WTC11 (cell line): ENCODE measurements at places on chromosomes 2 and 18. TPM values are rescaled to one million over a fixed set of nuclear protein-coding genes. Genes with fewer than 3 reads are reported as not detected.

GRCh38 chr2:162126111-162126519 is 25.9 kb downstream of the GCG start:
- no peak overlapping the region for H3K4me3 ChIP-seq
- H3K4me1 ChIP-seq = 0 out of 2 replicates have a peak, but pooled peaks cover 4% of the 10 kb centered on the region
- no peaks in the 10 kb centered on the region for H3K27me3 ChIP-seq

GRCh38 chr2:145652571-145653545 is 1132.9 kb upstream of the ZEB2 start:
- H3K4me3 ChIP-seq = no peak overlapping the region
- H3K27ac ChIP-seq = no peak overlapping the region

DNA sequence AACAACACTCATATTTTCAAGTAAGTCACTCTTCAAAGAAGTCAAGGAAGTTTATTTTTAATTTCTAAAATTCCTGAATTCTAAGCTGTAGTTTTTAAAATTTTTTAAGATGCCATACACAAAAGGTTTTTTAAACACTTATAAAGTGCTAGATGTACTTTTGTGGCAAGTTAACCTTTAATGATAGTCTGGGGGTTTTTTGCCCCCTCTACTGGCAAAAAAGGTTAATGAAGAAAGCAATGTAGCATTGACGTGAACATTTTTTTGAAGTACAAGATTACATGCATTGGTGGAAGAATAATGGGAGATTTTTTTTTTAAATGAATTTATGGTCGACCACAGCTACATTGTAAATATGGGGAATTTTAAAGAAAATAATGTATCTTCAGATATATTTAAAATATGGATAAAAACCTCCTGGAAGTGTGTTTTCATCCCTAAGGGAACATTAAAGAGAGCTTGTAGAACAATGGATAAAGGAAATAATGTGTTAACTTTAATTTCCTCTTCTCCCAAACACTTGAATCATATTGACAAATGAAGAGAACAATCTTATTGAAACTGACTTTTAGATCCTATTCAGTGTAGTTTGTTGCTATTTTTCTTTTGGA is 12.6 kb downstream of the ITPRID2 start:
- no peaks in the 10 kb centered on the region for H3K27me3 ChIP-seq
- H3K27ac ChIP-seq = peak overlapping the region; percentile 24; the same call in 1 of the 2 replicates
- H3K36me3 ChIP-seq = peaks cover 25% of the 10 kb centered on the region
- no peaks in the 10 kb centered on the region for H3K4me1 ChIP-seq
- no peak for DNase-seq

GRCh38 chr2:229952256-229952835 is 30.0 kb downstream of the FBXO36 start:
- peak overlapping the region; percentile 93 for H3K27ac ChIP-seq
- peaks cover 34% of the 10 kb centered on the region for H3K4me1 ChIP-seq
- peak overlapping the region; percentile 35 for H3K4me3 ChIP-seq

DNA sequence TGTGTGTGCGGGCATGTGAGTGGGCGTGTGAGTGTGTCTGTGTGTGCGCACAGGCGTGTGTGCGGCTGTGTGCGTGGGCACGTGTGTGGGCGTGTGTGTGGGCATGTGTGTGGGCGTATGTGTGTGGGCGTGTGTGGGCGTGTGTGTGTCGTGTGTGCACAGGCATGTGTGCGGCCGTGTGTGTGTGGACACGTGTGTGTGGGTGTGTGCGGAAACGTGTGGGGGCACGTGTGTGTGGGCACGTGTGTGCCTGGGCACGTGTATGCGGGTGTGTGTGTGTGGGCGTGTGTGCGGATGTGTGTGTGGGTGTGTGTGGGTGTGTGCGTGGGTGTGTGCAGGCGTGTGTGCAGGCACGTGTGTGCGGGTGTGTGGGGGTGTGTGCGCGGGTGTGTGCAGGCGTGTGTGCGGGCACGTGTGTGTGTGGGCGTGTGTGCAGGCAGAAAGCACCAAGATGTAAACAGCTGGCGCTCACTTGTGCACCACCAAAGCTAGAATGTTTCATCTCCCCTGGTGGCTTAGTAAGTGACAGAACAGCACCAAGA is 31.2 kb upstream of the ALKAL2 start:
- H3K36me3 ChIP-seq = no peaks in the 10 kb centered on the region
- H3K4me1 ChIP-seq = peaks cover 10% of the 10 kb centered on the region
- H3K27ac ChIP-seq = no peak overlapping the region
- no peak overlapping the region for H3K4me3 ChIP-seq

- H3K27me3 ChIP-seq = no peaks in the 10 kb centered on the region
- H3K27ac ChIP-seq = no peak overlapping the region
- DNase-seq = no peak
- H3K4me3 ChIP-seq = no peak overlapping the region
- H3K36me3 ChIP-seq = no peaks in the 10 kb centered on the region
Measured at GRCh38 chr2:161681046-161681445, 56.8 kb downstream of the SLC4A10 start.

DNA sequence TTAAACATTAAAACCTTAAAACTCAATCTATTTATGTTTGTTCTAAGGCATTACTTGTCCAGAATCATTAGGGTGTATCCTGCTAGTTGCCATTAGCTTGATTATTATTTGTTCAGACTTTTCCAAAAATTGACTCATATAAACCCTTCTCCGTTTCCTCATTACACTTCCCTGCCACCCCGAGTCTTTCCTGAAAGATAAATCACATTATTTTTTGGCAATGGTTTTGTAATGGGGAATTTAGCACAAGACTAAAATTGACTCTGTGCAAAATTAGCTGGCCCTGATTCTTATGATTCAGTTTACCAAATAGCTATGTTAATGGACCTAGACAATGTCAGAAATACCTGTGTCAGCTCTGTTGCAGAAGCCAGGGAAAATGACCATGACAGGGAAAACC is 112.2 kb upstream of the NT5C1B start:
- H3K4me3 ChIP-seq = no peak overlapping the region
- no peak for DNase-seq
- H3K27me3 ChIP-seq = peaks cover 8% of the 10 kb centered on the region
- peaks cover 6% of the 10 kb centered on the region; the same call in 1 of the 2 replicates for H3K4me1 ChIP-seq
- no peak overlapping the region for H3K27ac ChIP-seq

DNA sequence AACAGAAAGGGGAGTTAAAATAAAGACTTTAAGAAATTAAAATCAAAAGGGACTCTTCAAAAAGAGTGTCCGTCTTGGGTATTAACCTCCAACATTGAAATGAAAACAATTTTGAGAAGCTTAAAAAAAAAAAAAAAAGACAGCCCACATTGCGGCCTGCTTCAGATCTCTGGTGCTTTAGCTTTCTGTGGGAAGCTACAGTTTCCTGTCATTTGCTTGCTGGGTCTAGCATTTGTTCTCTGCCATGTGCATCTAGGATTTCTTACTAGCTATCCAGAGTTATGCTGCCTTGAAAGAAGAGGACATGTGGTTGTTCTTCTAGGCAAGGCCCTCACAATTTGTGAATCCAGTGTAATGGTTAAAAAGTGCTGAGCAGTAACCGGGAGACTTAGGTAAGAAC is 375.3 kb downstream of the SLC4A3 start:
- no peaks in the 10 kb centered on the region for H3K36me3 ChIP-seq
- H3K27ac ChIP-seq = no peak overlapping the region
- no peak for DNase-seq

- H3K36me3 ChIP-seq = no peaks in the 10 kb centered on the region
- no peak overlapping the region for H3K4me3 ChIP-seq
- no peak for DNase-seq
- peaks cover 11% of the 10 kb centered on the region for H3K4me1 ChIP-seq
- no peaks in the 10 kb centered on the region; the same call in 1 of the 2 replicates for H3K27me3 ChIP-seq
Measured at GRCh38 chr2:12809526-12809925, 92.8 kb downstream of the TRIB2 start.

- H3K27me3 ChIP-seq = no peaks in the 10 kb centered on the region
- no peak for DNase-seq
- H3K36me3 ChIP-seq = no peaks in the 10 kb centered on the region
- H3K4me1 ChIP-seq = peaks cover 5% of the 10 kb centered on the region
- no peak overlapping the region for H3K27ac ChIP-seq
Measured at GRCh38 chr2:143300536-143300935, 171.3 kb downstream of the ARHGAP15 start.

DNA sequence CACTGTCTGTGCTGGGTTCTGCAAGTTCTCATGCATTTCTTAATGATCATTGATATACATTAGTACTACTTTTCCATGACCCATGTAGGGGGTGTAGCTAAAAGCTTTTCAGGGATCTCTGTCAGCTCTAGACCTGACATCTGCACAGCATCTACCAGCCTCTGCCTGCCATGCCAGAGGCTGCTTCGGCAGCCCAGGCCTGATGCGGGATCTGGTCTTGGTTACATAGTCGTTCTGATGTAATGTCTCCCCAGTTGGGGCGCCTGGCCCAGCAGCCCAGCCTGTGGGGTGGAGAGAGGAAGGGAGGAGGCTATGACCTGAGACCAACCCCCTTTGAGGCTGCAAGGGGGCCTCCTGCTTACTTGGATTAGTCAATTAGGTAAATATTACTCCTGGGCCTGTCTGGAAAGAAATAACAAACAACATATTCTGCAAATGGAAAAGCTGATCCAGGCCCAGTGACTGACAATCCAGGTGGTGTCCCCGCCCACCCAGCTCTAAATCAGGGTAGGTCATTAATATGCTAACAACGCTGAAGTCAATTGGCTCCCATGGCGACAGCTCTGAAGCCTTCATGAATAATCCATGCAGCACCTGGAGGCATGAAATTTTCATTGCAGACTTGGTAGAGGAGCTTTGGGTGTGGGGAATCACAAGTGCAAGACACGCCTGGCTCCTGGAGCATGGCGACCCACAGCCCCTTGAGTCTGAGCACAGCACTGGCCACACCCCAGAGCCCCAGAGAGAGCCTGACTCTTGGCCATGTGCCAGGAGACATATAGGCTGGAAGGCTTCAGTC is 575.3 kb downstream of the CMPK2 start:
- no peaks in the 10 kb centered on the region for H3K4me1 ChIP-seq
- DNase-seq = no peak
- H3K36me3 ChIP-seq = peaks cover 75% of the 10 kb centered on the region
- no peak overlapping the region for H3K27ac ChIP-seq

- H3K4me1 ChIP-seq = peaks cover 35% of the 10 kb centered on the region
- peaks cover 83% of the 10 kb centered on the region for H3K27me3 ChIP-seq
- H3K4me3 ChIP-seq = no peak overlapping the region
- no peaks in the 10 kb centered on the region for H3K36me3 ChIP-seq
Measured at GRCh38 chr18:61635901-61636528, 256.8 kb downstream of the RNF152 start.

- no peaks in the 10 kb centered on the region; the same call in 1 of the 2 replicates for H3K27me3 ChIP-seq
- no peaks in the 10 kb centered on the region for H3K36me3 ChIP-seq
- peak overlapping the region; percentile 80 for H3K27ac ChIP-seq
- no peak overlapping the region for H3K4me3 ChIP-seq
Measured at GRCh38 chr18:9097349-9097748, 5.2 kb upstream of the NDUFV2 start.

GRCh38 chr2:150012986-150013385 is 425.4 kb upstream of the MMADHC start:
- H3K4me1 ChIP-seq = peaks cover under 1% of the 10 kb centered on the region; the same call in 1 of the 2 replicates
- no peak overlapping the region for H3K27ac ChIP-seq
- no peaks in the 10 kb centered on the region for H3K27me3 ChIP-seq
- DNase-seq = no peak
- H3K4me3 ChIP-seq = no peak overlapping the region
- H3K36me3 ChIP-seq = peaks cover 6% of the 10 kb centered on the region; the same call in 1 of the 2 replicates

DNA sequence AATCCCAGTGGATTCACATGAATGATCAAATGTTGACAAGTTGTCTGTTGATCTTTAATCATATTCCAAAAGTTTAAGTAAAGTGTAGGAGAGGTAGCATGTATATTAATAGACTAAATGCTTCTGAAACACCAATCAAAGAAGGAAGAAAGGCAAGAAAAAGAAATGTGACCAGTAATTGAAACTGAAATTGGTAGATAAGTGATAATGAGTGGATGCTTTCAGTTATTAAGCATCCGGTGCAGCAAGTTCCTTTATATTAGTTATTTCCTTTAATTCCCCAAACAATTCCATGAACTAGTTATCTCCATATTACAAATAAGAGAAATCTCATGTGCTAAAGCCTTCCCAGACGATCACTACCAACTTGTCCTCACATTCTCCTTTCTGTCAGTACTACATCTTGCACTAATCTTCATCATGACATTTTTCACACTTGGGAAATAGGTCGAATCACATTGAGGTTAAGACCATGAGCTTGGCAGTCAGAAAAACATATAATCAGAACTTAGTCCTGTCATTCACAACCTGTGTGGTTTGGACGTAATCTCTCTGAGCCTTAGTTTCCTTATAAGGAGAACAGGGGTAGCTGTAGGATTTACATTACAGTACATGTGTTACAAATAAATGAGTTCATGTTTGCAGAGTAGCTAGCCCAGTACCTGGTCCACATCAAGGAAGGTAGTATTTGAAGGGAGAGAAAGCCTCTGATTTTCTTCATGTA is 182.1 kb downstream of the NOL4 start:
- H3K27ac ChIP-seq = no peak overlapping the region
- DNase-seq = no peak
- H3K4me1 ChIP-seq = peaks cover 11% of the 10 kb centered on the region
- H3K4me3 ChIP-seq = no peak overlapping the region
- no peaks in the 10 kb centered on the region for H3K36me3 ChIP-seq

DNA sequence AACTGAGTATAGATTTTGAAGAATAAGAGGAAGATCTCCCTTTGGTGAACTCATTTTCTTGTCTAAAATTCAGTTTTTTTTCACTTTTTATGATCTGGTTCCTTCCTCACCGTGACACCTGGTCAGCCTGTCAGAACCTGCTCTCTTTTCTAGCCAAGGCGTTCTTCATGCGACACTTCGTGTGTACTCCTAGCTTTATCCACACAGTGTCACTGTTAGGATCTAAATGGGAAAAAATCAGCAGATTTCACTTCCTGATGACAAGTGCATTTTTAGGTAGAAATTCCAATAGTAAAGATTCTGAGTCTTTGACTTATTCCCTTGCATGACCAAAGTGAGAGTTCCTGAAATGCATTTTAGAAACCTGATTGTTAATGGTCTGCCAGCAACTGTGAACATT is 89.8 kb downstream of the KLHL14 start:
- H3K4me1 ChIP-seq = peaks cover 6% of the 10 kb centered on the region
- H3K4me3 ChIP-seq = no peak overlapping the region
- DNase-seq = no peak
- no peak overlapping the region for H3K27ac ChIP-seq
- no peaks in the 10 kb centered on the region for H3K27me3 ChIP-seq

GRCh38 chr2:175359710-175360109 is 178.2 kb upstream of the ATP5MC3 start:
- DNase-seq = no peak
- no peaks in the 10 kb centered on the region; the same call in 1 of the 2 replicates for H3K27me3 ChIP-seq
- H3K4me1 ChIP-seq = no peaks in the 10 kb centered on the region
- no peaks in the 10 kb centered on the region for H3K36me3 ChIP-seq
- H3K4me3 ChIP-seq = no peak overlapping the region

DNA sequence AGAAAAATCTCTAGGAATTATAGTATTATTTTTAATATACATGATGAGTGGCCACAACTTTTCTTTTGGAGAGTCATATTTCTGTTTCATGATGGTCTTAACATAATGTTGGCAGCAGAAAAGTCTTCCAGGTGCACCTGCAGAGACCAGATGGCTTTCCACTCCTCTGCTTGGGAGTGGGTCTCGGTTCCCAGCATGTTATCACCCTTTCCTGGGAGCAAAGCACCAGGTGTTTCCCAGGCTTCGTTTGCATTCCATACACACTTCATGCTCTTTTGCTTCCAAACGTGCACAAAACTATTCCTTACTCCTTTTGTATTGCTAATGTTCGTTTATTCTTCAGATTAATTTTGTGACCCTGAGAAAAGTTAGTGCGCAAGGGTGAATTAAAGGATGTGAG is 305.2 kb downstream of the CDH2 start:
- H3K4me3 ChIP-seq = no peak overlapping the region
- no peak overlapping the region for H3K27ac ChIP-seq
- H3K4me1 ChIP-seq = peaks cover 4% of the 10 kb centered on the region; the same call in 1 of the 2 replicates
- no peaks in the 10 kb centered on the region for H3K36me3 ChIP-seq

PLCL1 gene
- 0.05 to 0.11 TPM (median 0.07 TPM) in 3 replicates for total RNA-seq

SAG gene
- total RNA-seq = 0.14 TPM in 1 of 3 replicates, not detected in the others

ACTG2 gene
- 1.4 to 2.7 TPM (median 1.8 TPM) in 3 replicates for total RNA-seq

MAPK4 gene
- 3.0 to 4.2 TPM (median 3.3 TPM) in 3 replicates for total RNA-seq

ZNF385B gene
- 1.3 to 2.2 TPM (median 2.2 TPM) in 3 replicates for total RNA-seq

EMILIN1 gene
- total RNA-seq = 3.0 to 4.0 TPM (median 3.5 TPM) in 3 replicates

ONECUT2 gene
- total RNA-seq = 0.87 to 1.9 TPM (median 1.6 TPM) in 3 replicates

ADD2 gene
- total RNA-seq = 164 to 196 TPM (median 187 TPM) in 3 replicates
